GM04503 (cell line): ENCODE measurements at places on chromosomes 7 and 10.

DNA sequence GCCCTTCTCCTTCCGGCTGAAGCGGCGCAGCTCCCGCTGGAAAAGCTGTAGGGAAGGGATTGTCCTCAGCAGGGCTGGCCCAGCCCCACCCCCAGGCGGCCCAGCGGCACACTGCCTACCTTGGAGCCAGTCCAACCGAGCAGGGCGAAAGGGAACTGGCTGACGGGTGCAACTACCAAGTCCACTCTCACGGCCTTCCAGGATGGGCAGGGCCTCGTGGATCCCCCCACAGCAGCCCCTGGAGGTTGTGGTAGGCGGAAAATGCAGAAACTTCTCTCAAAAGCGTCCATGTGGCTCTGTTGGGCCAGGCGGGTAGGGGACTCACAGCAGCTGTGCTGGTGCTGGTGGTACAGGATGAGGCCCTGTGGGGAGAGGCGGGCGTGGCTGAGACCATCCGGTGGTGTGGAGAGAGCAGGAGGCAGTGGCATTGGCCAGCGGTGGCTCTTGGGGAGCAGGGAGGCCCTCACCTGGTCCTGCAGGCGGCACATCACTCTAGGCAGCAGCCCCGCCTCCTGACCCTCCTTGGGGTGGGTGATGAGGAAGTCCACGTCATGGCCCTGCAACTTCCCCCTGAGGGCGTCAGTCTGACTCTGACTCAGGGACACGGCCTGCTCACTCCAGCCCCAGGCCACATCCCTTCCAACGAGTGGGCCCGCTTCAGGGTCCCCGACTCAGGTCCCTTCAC lies 8.4 kb upstream of the PGAM2 start:
- no peak for DNase-seq

DNA sequence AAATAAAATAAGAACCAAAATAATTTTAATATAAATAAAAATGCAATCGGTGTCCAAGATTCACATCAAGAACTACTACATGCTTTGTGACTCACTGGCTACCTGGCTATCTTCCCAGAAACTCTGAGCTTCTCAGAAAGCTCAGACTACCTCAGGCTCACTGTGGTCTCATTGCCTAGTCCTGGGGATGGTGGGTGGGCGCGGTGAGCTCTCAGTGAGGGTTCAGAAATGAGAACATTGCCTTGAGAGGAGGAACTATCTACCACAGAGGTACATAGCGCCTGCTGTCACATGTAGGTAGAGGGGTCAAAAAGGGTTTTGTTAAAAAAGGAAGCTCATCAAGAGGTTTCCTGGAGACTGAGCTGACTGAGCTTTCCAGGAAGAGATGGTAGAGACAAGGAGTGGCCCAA lies 108.0 kb downstream of the WDFY4 start:
- peak; percentile 39 for DNase-seq

- peak; percentile 11 for DNase-seq
Observed at GRCh38 chr7:66330961-66331360, 125.8 kb downstream of the TPST1 start.

DNA sequence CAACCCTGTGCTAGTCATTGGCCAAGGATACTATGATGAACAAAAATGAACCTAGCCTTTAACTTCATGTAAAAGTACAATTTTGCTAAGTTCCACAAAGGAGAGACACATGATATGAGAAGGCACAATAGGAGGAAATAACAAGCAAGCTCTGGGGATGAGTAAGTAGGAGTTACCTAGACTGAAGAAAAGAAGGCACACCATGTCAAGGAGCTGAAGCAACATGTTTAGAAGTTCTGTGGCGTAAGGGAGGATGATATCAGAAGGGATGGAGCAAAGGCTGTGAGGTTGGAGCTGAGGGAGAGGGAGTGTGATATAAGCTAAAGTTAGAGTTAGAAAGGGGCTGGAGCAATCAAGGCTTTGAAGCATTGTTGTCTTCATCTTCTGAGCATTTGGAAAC lies 25.6 kb downstream of the KIFBP start:
- no peak for DNase-seq

DNA sequence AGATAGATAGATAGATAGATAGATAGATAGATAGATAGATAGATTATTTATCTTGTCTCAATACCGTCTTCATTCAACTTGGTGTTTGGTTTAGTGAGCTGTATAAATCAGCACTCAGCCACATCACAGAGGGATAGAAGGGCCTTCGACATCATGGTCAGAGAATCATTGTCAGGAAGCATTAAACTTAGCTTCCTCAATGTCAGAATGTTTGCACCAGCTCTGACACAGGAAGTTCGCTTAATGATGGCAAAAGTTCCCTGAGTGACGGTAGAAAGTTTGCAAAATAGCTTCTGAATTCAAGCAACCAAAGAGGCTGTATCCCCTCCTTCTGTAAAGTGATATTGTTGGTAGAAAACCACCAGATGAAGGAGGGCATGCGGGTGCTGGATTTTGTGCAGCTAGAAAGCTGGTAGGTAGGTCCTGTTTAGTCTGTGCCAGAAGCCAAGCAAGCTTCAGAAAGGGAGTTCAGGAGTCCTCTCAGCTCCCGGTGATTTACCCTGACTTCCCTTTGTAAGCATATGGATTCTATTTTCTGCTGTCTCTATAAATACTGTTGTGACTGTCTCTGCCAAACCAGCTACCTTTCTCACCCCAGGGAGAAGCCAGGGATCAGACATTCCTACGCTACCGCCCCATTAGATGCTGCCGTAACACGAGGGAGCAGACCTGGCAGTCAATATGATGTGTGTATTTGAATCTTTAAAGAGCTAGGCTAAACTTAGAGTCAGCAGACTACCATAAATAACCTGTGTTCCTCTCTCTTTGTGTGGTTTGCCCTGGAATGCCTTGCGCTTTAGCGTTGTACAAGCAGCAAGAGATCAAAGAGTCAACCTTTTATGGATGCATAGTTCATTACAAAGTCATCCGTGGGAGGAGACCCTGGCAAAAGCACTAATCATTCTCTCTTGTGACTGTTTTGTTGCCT lies 200.5 kb upstream of the KIAA1217 start:
- DNase-seq: no peak

DNA sequence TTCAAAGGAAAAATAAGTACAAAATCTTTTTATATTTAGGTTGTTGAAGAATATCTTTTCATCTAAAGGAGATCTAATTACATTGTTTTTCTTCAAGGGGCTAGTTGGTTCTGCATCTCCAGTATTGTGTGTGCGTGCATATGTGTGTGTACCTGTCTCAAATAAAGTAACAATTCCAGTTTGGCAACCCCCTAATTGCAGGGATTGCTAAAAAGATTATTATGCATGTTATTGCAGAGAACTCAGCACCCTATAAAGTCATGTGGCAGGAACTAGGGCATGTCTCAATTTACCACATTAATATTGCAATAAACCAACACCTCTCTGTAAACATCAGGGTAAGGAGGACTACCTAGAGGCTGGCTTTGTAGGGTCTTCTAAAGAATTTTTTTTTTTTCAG lies 37.0 kb downstream of the MRPS33 start:
- no peak for DNase-seq

GRCh38 chr7:29038463-29038862 lies 80.3 kb upstream of the TRIL start:
- no peak for DNase-seq

DNA sequence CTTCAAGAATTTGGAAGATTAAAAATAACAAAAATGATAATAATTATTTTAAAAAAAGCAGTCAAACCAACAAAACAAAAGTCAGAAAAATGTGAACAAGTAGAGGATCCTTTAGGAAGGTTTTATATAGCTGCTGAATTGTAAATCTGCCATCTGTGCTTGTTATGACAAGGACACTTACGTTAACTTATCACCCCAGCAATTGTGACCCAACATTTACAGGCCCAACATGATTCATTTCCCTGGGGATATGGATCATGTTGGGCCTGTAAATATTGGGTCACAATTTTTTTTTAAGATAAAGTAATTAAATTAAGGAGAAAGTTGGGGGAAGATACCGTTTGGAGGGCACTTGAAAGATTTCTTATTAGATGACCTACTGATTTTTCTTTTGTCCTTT lies 261.4 kb upstream of the HABP2 start:
- no peak for DNase-seq

- peak; percentile 59 for DNase-seq
Observed at GRCh38 chr7:4882169-4883032, 1.1 kb downstream of the RADIL start.

- DNase-seq: no peak
Observed at GRCh38 chr10:33162248-33162575, 172.3 kb downstream of the NRP1 start.

DNA sequence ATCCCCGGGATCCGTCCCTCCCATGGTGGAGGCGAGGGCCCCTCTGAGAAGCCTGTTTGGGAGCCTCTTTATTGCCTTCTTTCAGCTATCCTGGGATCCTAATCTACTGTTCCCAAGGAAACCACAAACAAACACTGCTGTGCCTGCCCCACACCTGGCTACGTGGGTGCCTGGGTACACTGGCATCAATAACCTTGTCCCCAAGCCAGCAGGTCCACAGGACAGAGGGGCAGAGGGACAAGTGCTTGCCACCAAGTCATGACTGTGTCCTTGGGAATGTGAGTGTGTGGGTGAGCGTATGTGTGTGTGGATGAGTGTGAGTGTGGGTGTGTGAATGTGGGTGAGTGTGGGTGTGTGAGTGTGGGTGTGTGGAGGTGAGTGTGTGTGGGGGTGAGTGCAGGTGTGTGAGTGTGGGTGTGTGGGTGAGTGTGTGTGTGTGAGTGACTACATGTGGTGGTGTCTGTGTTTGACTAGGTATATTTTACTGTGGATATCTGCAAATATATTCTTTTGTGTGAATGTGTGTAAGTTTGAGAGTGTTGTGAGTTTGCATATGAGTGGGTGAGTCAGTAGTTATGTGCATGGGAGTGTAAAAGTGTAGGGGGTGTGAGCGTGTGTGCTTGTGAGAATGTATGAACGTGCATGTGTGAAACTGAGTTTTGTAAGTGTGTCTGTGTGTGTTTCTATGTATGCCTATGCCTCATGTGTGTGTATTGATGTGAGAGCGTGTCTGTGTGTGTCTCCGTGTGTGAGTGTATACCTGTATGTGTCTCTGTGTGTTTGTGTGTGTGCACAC lies 96.1 kb downstream of the TNS3 start:
- no peak for DNase-seq

DNA sequence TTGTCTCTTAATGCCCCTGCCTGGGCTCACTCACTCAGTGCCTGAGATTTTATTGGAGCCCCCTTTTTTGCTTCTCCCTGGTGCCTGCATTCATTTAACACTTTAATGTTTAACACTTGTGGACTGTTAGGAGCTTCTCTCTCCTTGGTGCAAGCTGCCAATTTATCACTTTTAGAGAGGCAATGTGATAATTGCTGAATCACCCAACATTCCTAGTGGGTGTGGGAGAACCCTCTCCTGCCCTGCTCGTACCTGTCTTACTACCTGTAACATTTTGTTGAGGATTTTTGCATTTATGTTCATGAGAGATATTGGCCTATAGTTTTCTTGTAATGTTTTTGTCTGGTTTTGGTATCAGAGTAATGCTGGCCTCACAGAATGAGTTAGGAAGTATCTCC lies 13.2 kb downstream of the STAM start:
- no peak for DNase-seq

DNA sequence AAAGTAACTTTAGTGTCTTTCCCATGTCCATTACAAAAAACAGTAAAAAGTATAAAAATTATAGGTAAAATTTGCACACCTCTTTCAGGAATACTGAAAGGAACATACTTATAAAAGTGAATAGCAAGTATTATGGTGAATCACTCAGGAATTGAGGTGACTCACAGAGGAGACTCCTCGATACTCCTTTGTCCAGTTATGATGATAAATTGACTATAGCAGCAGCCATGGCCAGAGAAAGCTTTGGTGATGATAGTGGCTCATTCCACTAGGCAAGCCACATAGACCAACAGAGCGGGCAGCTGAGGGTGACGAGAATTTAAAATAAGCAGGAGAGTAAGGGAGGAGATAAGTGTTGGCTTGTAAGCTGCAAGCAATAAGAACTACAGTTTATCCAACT lies 1231.1 kb upstream of the CELF2 start:
- no peak for DNase-seq

- peak; percentile 16 for DNase-seq
Observed at GRCh38 chr7:35605760-35606159, 89.2 kb downstream of the HERPUD2 start.

GRCh38 chr7:41529831-41530230 lies 173.1 kb downstream of the INHBA start:
- DNase-seq: no peak

DNA sequence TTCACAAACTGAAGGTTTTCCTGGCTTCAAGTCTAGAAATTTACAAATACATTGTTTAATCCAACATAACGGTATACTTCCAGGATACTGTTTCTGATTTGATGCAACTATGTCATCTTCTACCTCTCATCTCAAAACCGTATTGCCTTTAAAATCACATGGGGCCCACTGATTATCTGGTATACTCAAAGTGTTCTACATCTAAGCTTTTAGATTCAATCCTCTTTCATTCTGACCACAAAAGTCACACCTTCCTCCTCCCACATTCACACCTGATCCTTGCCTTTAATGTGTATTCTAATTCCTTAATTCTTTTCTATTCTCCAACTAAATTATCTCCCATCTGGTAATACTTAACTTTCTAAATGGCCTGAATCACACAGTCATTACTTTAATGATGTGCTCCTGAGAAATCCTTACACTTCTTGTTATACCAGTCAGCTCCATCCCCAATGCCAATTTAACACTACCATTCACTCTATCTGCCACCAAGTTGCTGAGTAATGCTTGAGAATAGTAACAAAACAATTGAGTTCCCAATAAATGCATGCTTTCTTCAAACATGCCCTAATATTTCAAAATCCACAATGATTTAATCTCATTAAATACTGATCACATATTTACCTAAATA lies 13.0 kb downstream of the ATAD1 start:
- no peak for DNase-seq

DNA sequence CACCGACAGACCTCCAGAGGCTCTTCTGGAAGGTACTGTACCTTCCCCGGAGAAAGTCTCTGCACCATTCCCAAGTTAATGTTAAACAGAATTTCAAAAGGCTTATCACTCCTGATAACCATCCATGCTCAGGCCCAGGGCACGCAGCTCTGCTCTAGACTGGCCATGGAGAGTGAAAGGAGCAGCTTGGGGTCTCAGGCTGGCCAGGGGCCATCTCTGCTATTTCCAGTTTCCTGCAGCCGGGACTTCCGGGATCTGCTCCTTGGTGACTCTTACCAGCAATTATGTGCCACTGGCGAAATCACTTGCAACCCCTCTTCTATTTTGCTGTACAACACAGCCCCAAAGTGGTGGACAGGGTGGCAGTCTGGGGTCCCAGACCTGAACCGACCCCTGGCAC lies 6.0 kb downstream of the CLDN15 start:
- DNase-seq: no peak

GRCh38 chr7:103031781-103032180 lies 42.8 kb downstream of the FBXL13 start:
- peak; percentile 4 for DNase-seq

- no peak for DNase-seq
Observed at GRCh38 chr10:69991151-69991550, 61.5 kb upstream of the MACROH2A2 start.

DNA sequence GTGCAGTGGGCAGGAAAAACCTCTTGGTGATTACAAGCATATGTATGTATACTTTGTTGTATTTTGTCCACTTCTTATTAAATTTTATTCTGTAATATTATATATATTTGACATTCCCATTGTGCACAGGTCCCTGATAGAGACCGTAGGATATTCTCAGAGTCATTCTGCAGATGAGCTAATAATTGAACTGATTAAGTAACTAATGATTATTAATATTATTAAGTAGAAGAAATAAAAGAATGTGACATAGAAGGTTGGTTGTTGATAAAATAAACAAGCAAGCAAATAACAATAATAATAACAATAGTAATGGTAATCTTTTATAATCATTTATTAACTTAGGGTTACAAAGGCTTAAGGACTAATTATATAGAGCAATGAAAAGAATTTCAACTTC lies 780.6 kb upstream of the ZWINT start:
- no peak for DNase-seq
